ENCODE measurements at places on chromosomes 1 and 21.

- DNase-seq = no peak
Observed at GRCh38 chr1:214844319-214844718, 238.2 kb upstream of the KCNK2 start.

- DNase-seq = no peak
Observed at GRCh38 chr1:3183411-3183810, 114.4 kb downstream of the PRDM16 start.

GRCh38 chr1:15188130-15188524, 34.6 kb downstream of the TMEM51 start:
- DNase-seq = no peak

DNA sequence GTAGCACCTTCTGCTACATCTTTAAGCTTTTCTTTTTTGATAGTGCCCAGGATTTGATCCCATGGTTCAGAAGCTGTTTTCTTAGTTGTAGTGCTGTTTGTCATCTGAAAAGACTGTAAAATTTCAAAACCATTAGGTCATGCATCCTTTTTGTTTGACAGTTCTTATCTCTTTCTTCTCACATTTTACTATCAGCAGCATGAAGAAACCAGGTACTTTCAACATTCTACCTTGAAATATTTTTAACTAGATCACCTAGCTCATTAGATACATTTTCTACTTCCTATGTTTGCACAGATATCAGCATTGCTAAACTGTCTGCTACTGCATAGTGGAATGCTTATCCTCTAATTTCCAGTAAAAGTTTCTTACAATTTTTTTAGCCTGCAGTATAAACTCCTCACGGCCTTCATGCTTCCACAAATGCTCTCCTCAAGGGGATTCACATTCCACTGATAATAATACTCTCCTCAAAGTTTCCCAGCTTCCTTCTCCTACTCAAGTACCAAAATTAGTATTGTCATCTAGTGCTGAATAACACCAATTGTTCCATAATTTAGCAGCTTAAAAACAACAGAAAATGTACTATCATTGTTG, 243.9 kb upstream of the ZRANB2 start:
- no peak for DNase-seq

DNA sequence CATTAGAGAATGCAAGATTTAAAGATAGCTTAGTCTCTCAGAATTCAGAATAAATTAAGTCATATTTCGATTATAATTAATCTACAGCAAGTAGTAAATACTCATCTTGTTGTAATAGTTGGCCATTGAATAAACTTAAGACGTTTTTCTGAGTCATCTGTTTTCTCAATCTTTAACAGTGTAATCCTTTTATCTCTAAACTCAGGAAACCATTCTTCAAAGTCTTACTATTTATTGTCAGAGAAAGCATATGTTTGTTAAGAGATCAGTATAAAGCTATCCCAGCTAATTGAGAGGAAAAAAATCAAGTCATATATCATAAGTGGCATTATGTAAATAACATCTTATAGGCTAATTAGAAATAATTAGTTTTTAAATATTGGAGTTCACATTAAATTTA, 201.2 kb upstream of the ADAMTS5 start:
- DNase-seq = no peak

- DNase-seq = no peak
Observed at GRCh38 chr1:28395181-28395580, 25.6 kb downstream of the PHACTR4 start.

DNA sequence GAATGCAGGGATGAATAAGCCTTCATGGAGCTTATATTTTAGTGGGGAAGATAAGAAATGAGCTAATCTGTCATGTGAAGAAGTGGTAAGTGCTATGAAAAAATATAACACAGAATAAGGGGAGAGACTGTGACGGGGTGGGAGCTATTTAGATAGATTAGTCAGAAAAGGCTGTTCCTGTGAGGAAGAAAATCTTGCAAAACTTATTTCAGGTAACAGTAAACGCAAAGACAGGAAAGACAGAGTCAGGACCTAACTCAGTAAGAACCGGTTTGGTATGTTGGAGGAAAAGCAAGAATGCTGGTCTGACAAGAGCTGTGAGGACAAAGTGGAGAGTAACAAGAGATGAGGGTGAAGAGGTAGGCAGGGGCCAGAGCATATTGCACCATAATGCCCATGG, 22.0 kb downstream of the GNAI3 start:
- no peak for DNase-seq

DNA sequence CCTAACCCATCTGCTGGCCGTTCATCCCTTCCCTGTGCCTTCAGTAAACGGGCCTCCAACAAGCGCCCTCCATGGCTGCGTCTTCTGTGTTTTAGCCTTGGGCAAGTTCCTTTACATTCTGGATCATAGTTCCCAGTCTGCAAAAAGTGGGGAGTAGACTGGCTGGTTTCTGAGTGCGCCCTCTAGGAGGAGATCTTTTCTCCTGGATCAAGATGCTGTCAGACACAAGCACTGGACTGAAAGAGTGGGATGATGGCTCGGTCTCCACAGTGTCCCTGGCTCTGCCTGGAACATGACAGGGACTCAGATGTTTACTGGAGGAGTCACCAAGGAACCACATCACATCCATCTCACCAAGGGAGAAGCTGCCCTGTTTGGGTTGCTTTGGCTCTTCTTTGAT, 88.8 kb downstream of the PRDM2 start:
- DNase-seq = no peak

GRCh38 chr21:38220270-38220737, 36.5 kb upstream of the KCNJ15 start:
- no peak for DNase-seq

GRCh38 chr1:116501870-116502244, 69.0 kb downstream of the CD58 start:
- no peak for DNase-seq

DNA sequence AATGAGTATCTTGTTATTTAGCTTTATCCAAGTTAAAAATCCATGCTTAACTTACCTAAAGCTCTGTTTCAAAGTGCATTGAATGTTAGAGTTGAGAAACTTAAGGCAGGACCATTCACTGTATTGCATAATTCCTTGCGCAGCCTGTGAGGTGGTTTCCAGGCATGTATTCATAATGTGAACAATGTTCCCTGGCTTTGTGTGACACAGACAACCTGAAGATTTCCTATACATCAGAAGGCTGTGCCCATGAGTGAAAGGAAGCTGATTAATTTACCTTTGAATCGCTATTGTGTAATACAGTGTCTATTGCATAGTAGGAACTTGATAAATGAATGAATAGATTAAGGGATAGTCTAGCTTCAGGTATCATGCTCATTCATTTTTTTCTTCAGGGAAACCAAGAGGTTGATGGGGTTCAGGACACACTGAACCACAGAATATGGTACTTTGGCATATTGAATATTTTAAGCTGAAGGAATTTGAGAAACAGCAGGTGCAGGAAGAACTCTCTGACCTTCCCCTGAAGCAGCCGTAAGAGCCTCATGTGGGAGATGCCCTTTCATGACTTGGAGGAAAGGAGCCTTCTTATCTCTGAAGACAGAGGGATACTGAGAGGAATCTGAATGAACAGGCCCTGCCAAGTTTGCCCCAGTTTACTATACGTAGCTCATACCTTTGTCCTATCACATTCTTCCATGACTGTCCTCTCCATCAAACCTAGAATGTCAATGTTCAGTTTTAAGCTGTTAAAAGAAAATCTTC, 88.6 kb upstream of the GNG12 start:
- DNase-seq = no peak

GRCh38 chr1:25184001-25184762, 48.1 kb downstream of the SYF2 start:
- no peak for DNase-seq

DNA sequence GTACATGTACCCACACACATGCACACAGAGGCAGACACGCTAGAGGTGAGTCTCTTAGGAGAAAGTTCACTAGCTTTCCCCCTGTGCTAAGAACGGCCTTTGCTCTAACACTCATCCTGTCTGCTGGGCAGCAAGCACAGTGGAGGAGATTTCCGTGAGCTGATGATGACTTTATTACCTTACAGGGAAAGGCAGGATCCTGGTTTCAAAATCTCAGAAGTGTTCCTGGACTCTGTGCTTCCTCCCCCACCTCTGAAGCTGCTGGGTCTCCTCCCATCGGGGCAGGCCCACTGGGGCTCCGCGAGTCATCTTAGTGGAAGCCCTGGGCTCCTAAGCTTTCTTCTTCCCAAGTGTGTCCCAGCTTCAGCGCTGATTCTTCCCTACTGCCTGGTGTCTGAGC, 2.7 kb downstream of the FAM3B start:
- DNase-seq = no peak

DNA sequence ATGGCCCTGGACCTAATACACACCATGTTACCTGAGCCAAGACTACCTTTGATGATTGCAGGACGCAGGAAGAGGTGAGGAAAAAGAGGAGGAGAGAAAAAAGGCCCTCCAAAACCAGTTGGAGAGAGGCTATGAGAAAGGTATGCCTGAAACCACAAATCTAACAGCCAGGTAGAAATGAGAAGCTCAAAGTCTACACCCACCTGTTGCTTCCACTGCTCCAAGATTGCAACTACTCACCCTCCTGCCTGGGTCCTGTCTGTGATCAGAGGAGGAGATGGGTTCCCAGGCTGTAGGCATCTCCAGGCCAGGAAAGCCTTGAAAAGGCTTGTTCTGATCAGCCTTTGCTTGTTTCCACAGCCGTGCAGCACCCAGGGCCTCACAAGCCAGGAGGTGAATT, 307.8 kb upstream of the USP24 start:
- DNase-seq = no peak

DNA sequence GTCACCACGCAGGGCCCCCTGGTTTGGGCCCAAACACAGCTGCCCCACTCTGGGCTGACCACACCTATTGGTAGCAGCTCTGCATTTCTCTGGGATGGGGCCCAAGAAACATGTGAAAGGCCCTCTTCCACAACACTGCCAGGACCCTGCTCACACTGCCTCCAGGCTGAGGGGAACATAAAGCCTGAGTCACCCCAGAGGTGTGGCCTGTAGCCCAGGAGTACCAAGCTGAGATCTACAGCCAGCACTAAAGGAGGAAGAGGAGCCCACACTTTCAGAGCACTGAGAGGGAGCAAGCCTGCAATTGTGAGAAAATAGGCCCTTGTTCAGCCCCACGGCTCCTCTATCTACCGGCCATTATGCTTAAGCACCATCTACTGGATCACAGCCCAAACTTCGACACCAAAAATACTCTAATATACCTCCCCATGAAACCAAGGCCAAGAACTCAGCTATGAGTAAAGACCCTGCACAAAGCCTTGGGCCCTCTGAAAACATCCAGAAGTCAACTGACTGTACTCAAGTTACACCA, 14.4 kb upstream of the OR2T10 start:
- no peak for DNase-seq

- no peak for DNase-seq
Observed at GRCh38 chr21:17460094-17460493, 52.7 kb upstream of the CXADR start.

- DNase-seq = no peak
Observed at GRCh38 chr1:181746224-181746623, 262.9 kb downstream of the CACNA1E start.

DNA sequence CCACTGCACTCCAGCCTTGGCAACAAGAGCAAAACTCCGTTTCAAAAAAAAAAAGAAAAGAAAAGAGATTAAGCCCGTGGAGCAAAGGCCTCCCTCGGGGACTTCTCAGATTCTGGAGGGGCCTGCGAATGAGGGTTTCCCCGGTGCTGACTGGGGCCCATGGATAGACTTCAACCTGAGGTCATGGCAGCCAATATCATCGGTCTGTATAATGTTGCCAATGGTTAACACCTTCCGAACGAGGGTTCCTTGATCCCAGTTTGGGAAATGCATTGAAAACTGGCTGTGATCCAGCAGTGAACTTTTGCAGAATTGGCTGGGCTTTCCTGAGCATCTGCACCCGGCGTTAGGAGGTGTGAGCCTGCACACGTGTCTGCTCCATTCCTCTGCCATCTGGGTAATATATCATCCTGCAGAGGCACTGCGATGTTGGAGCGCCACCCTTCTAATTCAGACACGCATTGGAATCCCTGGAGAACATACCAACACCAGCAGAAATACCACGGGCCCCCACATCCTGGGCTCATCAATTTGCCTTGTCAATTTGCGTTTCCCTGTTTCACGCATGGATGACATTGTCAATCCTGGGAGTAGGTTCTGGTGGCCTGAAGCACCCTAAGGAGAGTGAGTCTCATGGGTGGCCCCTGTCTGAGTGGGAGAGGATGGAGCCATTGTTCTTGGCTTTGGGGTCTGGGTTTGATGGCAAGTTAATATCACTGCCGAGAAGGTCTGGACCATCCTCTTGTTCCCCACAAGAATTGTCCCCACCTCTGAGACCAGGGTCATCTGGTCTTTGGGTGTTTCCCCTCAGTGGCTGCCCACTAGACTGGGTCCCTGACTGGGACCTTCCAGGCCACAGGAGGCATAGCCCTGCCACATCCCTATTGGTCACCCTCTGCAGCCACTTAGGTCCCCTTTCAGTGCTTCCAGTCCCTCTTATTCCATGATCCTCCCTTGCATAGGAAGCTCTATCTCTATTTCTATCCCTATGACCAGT, 441.0 kb downstream of the PTPRU start:
- DNase-seq = no peak

GRCh38 chr1:43858324-43858723, 75.3 kb upstream of the ARTN start:
- DNase-seq = peak; percentile 17

GRCh38 chr1:52691821-52692220, 6.3 kb downstream of the COA7 start:
- no peak for DNase-seq

DNA sequence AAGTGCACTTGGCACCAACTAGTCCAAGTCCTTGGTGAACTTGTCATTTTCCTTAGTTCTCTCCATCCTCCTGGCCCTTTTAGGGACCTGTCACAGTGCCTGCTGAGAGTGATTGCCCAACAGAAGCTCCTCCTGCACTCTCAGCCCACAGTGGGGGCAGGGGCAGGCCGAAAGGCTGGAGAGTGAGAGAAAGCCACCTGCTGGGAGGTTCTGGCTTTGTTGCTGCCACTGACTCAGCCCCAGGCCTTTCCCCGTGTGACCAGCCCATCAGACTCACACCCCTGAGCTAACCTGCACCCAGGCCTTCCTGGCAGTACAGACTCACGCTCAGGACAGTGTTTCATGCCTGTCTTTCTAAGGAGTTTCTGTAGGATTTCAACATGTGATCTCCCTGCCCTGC, 17.1 kb upstream of the PROK1 start:
- DNase-seq = peak; percentile 40

GRCh38 chr21:46035809-46036695, 54.5 kb downstream of the COL6A1 start:
- no peak for DNase-seq

- no peak for DNase-seq
Observed at GRCh38 chr1:224500796-224501195, 66.2 kb upstream of the WDR26 start.

- DNase-seq = no peak
Observed at GRCh38 chr1:228399531-228400236, 7.0 kb downstream of the TRIM11 start.

- DNase-seq = no peak
Observed at GRCh38 chr1:76250271-76250670, 175.7 kb downstream of the ST6GALNAC3 start.

- no peak for DNase-seq
Observed at GRCh38 chr1:26913754-26914619, at the start of gene NR0B2. Gene NR0B2, minus strand, starts transcription at chr1:26913975. Its CDS starts 35 bp downstream, at chr1:26913940.
